Stimulated activated CD4-positive, alpha-beta T cell treated with anti-CD3 and anti-CD28 coated beads, Interleukin-15, amount 100 ng/mL, for 1 hour (primary cell): ENCODE measurements at places on chromosomes 11 and 22.

- DNase-seq: no peak
These were observed 5.2 kb upstream of the CCDC188 start for GRCh38 chr22:20156042-20156389.

DNA sequence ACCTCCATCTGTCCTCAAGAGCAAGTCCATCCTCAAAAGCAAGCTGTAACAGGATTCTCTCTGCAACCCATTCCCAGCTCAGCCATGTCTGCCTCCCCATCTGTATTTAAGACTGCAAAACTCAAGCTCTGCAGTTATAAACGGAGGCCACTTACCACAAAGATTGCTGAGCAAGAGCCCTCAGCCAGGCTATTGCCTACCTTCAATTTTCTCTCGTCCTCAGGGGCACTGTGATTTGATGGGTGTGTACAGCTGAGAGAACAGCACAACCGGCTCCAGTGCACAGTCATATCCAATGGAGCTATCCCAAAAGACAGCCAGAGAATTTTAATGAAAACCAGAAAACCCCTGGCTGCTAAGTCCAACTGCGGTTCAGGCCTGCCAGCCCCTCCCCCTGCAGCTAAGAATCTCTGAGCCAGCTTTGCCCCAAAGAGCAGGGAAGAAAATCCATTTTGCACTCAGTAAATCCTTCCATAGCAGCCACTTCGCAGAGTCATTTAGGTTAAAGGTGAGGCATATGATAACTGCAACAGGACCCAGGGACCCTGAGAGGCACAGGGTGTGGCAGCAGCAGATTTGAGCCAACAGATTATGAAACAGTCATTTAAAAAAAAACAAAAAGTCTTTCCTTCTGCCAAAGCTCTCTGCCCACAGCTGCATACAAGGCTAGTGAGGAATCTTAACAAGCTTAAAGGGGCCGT lies 37.6 kb downstream of the RAB30 start:
- DNase-seq: no peak

DNA sequence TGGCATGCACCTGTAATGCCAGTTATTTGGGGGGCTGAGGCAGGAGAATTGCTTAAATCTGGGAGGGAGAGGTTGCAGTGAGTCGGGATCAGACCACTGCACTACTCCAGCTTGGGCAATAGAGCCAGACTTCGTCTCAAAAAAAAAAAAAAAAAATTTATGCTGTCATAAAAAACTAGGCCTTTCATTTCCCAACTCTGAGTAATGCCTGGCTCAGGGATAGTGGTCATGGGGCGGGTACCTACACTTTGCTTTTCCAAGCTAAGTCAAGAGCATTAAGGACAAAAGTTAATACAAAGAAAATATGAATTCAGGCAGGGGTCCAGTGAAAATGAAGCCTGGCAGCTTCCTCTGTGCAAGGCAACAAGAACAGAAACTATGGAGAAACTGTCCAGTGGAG lies 16.3 kb downstream of the CPSF7 start:
- no peak for DNase-seq

DNA sequence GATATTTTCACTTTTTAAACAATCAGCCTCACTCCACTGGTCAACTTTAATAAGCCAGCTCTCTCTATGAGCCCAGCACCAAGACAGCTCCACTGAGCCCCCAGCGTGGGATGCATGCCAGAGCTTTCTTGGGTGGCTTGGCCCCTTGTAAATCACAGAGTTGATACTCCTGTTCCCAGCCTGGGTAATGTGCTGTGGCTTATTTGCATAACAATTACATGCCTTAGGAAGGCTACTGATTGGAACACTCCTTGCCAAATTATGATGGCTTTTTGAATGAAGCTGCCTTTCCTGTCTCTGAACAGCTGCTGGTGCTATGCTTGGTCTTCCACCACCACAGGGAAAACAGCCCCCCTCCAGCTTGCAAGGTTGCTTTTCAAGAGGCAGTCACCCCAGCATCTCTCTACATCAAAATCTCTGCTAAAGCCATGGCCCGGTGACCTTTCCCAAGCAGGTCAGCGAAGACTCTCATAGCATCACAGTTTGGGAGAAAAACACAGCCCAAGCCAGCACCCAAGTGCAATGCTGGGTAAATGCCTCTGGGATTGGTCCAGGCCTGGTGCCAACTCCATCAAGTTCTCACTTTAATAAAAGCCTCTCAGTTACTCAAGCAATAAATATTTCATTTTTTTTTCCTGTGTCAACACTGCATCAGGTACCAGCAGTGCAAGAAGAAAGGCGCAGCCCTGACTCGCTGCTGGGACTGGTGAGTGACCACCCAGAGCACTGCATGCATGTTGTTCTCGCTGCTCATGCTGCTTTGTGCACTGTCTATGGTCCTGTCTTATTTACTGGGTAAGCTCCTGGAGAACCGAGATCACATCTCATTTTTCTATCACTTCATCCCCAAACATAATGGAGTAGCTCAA lies 549.3 kb downstream of the OPCML start:
- DNase-seq: no peak

GRCh38 chr11:91160661-91161060 lies 937.8 kb upstream of the CHORDC1 start:
- DNase-seq: no peak

GRCh38 chr11:88411265-88411664 lies 73.7 kb upstream of the CTSC start:
- no peak for DNase-seq

- no peak for DNase-seq
These were observed 82.6 kb upstream of the PDGFD start for GRCh38 chr11:104246590-104246989.

DNA sequence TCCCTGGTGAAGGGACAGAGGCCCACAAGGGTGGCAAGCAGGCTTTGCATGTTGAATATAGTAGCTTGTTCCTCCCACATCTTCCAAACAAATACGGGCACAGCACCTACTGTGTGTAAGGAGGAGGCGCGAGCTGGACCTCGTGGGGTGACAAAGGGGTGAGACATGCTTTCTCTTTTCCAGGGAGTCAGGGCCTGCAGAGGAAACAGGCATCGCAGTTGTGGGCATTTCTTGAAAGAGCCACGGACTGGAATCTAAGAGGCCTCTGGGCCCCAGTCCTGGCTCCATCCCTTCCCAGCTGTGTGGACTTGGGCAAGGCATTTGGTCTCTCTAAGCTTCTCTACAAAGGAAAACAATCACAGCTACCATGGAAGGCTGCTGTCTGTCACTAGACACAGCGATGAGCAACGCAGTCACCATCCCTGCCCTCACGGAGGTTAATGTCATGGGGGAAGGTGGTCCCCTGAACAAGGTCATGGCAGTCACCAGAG lies 13.0 kb upstream of the CDC42EP1 start:
- DNase-seq: no peak

DNA sequence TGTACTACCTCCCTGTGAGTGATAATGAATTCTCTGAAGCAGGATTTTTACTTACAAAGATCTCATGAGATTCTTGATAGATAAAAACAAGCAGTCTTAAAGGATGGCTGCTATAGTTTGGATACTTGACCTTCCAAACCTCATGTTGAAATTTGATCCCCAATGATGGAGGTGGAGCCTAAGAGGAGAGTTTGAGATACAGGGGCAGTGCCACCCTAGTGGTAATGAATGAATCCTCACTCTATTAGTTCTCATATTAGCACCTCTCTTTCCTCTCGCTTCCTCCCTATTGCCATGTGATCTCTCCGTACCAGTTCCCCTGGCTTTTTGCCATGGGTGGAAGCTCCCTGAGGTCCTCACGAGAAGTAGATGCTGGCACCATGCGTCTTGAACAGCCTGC lies 37.9 kb upstream of the OR8B8 start:
- DNase-seq: no peak

GRCh38 chr11:72584293-72584938 lies 89.8 kb downstream of the PDE2A start:
- peak; percentile 30 for DNase-seq

GRCh38 chr11:107157146-107157808 lies 139.0 kb upstream of the GUCY1A2 start:
- DNase-seq: no peak

GRCh38 chr11:125226706-125227105 lies 62.2 kb downstream of the PKNOX2 start:
- DNase-seq: no peak

GRCh38 chr11:64764040-64764611 lies 4.4 kb upstream of the PYGM start:
- DNase-seq: no peak

- no peak for DNase-seq
These were observed 11.7 kb downstream of the CAPRIN1 start for GRCh38 chr11:34063061-34063795.

GRCh38 chr11:31795706-31796498 lies 15.2 kb downstream of the PAX6 start:
- DNase-seq: no peak

- no peak for DNase-seq
These were observed 36.1 kb upstream of the TSPAN18 start for GRCh38 chr11:44690651-44691050.

DNA sequence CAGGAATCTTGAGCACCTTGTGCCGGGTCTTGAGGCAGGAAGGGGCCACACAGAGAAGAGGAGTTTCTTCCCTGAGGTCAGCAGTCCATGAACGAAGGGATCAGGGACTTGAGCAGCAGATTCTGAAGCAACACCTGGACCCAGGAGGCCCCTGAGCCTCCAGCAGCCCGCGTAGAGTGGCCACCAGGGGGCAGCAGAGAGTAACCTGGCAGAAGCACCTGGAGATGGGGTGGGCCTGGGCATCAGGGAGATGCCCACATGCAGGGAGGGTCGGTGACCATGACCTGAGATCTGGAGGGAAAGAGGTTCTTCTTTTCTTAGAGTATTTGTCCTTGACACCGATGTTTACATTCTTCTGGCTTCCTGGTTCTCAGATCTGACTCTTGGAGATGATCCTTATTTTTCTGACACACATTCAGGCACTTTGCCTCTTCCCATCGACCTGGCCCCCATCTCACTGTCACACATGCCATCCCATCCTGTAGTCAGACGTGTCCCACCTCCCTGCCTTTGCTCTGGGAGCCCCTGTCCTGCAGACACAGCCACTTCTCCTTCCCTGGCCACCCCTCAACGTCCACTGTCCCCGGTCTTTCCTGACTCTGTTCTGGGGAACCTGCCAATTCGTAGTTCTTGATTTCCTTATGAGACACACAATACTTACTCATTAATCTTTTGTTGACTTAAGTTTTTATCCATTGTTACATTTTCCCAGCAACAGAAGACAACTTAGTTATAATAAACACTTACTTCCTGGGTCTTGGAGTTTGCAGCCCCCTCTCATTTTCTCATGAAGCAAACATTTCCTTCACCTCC lies 66.5 kb downstream of the GGTLC2 start:
- peak; percentile 65 for DNase-seq

- DNase-seq: no peak
These were observed 772 bp downstream of the NAV2 start for GRCh38 chr11:19713196-19714021.

DNA sequence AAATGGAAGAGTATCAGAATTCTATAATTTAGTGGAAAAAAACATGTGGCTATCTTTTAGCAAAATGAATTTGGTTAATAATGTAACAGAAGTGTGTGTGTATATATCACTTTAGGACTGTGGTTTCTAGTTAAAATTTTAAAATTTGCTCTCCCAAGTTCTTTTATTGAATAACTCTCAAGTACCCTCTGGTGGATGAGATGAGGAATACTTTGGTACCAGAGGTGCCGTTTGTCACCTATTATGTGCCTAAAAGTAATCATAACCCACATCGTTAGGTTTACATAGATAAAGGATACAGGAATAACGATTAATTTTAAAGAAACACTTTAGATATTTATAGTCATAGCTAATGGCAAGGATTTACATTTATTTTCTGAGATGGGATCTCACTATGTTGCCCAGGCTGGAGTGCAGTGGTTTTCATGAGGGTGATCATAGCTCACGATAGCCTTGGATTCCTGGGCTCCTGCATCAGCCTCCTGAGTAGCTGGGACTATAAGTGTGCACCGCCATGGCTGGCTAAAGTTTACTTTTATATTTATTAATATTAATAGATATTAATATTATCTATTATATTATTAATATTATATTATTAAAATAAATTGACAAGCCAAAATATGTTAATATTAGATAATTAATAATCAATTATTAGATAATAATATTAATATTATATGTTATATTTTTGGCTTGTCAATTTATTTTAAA lies 66.7 kb upstream of the CAPRIN1 start:
- no peak for DNase-seq

- no peak for DNase-seq
These were observed 233.6 kb downstream of the BUD13 start for GRCh38 chr11:116539211-116539610.

GRCh38 chr22:33986167-33986771 lies 66.0 kb upstream of the LARGE1 start:
- no peak for DNase-seq

- DNase-seq: no peak
These were observed 40.3 kb downstream of the MEI1 start for GRCh38 chr22:41739576-41739975.

GRCh38 chr11:4484310-4484709 lies 1.9 kb downstream of the OR52K1 start:
- DNase-seq: no peak

DNA sequence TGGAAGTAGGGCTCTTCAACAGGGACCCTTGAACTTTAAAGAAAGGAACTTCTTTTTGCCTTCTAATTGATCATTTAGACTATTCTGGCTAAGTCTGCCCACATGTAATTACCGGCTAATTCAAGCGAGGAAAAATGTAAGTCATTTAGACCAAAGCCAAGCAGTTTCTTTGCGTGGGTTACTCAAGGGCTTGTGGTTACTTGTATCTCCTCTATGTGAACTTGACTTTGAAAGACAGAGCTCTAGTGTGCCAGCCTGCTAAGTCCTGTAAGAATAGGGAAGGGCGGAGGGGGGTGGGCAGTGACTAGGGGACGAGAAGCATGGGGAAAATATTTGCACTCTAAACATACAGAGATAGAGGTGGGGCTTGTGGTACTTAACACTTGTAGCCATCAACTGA lies 145.2 kb upstream of the TEAD1 start:
- no peak for DNase-seq

- DNase-seq: no peak
These were observed 534.8 kb downstream of the BRD1 start for GRCh38 chr22:49292909-49293308.

GRCh38 chr22:31075961-31076360 lies 5.2 kb upstream of the SMTN start:
- DNase-seq: no peak

DNA sequence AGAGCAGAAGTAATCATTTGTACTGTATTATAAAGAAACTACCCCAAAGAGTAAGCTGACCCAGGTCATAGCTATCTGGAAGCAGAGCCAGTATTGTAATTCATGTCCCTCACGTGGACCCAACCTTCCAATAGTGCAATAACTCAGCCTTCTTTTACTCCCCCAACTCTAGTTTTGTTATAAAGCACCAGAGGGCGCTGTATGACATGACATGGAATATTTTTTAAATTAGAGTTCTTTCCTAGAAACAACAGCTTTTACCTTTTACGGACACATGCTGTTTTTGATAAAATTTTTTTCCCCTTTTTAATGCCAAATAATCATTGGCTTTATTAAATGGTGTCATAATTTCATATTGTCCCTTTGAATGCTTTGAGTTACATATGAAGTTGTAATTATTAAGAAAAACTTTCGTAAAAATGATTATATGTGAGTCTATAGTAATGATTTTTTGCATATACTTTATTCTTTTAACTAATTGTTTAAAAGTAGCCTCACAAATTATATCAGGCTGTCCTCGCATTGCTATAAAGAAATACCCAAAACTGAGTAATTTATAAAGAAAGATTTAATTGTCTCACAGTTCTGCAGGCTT lies 76.9 kb downstream of the DKK3 start:
- no peak for DNase-seq
